Hematopoietic multipotent progenitor cell (in vitro differentiated cells): ENCODE measurements at places on chromosomes 5 and 9.
A peak's percentile ranks its signal among the peaks of the same experiment; 100 is the strongest.

GRCh38 chr9:37148181-37148580, 27.8 kb downstream of the ZCCHC7 start:
- DNase-seq = peak; percentile 29

- DNase-seq = no peak
Observed at GRCh38 chr5:65034813-65035209, 266.1 kb downstream of the CWC27 start.

DNA sequence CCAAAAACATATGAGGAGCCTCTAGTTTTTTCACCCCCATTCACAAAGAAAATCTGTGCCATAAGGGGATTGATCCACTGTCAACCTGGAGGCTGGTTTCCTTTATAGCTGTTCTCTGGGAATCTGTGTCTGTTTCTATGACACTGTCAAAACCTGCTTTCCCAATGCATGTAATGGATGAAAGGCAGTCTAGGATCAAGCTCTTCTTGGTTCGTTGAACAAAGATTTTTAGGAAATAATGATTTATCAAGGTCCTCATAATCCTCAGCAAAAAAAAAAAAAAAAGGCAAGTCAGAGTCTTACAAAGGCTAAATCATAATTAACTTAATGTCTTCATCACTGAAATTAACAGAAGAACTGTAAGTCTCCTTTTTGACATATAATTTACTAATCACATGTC, 16.0 kb downstream of the EPB41L4A start:
- no peak for DNase-seq

DNA sequence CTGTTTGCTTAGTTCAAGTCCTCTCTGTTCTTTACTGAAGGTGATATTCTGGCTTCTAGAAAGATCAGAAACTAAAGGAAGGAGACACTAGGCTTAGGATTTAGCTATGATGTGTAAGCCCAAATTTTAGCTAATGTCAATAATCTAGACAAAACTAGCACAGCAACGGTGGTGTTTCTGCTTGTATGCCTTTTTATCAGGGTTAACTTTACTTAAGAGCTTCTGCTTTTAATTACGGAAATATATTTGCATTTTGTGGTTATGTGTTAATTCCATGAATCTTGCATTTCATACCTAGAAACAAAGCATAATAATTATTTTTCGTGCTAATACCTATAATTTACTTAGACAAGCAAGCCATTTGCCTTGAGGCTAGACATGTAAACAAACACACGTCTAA, 96.1 kb downstream of the PAX5 start:
- no peak for DNase-seq

DNA sequence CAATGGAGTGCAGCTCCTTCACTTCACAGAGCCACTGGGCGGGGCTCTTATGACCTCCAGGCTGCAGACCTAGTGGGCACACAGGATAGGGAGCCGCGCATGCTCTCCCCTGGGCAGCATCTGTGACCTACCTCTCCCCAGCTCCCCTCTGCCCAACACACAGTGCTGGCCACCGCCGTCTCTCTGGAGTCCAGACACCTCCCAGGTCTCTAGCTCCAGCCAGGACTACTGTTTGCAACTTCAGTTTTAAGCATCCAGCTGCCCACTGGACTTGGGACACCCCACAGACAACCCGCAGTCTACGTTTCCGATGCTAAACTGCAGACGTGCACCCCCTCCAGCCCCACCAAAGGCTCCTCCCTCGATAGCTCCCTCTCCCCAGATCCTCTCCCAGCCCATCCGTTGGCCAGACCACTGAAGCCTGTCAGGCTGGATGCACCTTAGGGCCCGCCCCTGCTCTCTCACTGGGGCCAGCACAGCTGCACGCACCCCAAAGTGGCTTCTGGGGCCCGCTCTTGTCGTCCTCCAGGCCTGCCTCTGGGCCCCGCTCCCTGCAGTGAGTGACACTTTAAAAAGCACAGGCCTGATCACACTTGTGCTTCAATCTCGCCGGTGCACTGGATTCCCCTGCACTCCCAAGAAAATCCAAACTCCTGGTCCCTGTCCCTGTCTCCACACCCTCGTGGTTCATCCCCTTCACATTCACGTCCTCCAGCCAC, 11.3 kb downstream of the FLT4 start:
- DNase-seq = no peak

GRCh38 chr5:157747766-157748700, 4.5 kb downstream of the LSM11 start:
- DNase-seq = no peak

DNA sequence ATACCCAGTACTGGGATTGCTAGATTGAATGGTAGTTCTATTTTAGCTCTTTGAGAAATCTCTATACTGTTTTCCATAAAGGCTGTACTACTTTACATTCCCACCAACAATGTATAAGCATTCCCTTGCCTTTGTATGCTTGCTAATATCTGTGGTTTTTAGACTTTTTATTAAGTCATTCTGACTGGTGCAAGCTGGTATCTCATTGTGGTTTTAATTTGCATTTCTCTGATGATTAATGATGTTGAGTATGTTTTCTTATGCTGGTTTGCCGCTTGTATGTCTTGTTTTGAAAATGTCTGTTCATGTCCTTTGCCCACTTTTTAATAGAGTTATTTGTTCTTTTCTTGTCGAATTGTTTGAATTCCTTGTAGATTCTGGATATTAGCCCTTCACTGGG, 512.7 kb upstream of the PAPPA start:
- DNase-seq = no peak

DNA sequence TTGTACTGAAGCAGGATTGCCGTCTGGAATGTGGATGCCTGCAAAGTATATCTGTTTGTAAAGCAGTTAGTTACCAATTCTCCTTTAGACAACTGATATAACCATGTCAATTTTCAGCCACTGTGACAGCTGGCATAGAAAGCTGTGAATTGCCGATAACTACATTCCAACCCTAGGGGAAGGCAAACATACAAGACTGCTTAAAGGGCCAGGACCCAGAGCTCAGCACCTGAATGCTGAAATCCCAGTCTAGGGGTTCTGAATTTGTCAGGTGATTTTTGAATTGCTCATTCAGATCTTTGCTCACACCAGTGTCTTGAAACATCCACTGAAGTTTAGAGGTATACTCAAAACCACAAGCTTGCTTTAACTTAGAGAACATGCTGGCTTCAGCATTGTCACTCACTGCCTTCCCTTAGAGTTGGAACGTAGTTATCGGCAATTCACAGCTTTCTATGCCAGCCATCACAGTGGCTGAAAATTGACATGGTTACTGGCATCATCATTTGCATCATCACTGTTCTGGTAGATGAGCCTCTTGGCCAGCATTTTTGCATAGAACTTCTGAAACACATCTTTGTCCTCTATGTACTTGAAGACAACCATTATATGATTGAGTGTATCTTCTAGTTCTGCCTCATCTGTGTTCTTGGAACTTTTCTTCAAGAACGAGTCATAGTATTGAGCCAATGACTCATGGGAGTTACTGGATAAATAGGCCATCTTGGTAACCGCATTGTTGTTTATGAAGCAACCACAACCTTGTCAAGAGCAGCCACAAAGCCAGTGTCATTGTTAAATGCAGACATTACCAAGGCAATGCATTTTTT, 82.1 kb downstream of the CCDC192 start:
- no peak for DNase-seq

DNA sequence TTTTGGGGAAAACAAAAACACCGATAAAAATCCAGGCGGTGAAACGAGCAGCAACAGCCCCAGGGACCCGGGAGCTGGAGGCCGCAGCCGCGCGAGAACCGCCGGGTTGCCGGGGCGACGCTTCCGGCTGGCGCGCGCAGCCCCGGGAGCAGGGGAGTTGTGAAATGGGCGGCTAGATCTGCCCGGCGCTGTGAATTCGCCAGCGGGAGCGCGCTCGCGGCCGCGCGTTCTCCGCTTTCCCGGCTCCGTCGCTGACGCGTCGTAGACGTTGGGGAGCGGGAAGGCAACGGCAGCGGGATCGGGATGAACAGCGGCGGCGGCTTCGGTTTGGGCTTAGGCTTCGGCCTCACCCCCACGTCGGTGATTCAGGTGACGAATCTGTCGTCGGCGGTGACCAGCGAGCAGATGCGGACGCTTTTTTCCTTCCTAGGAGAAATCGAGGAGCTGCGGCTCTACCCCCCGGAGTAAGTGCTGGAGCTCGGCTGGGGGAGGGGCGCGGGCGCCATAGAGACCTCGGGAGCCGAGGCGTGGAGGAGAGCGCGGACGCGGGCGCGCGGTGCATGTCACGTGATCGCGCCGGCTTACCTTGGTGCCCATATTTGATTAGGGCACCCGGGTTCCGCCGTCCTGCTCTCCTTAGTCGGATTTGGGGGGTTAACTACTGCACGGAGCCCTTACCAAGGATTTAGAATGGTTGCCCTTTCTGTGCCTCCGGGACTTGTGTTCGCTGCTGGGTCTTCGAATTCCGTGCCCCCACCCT, at the start of gene SREK1:
TSS of gene SREK1 (plus strand) at position 227 of the 760 bp plus-strand sequence. CDS start at position 304, 77 bp downstream.
- DNase-seq = peak; percentile 93

GRCh38 chr5:128494516-128494915, 43.5 kb downstream of the FBN2 start:
- DNase-seq = no peak

DNA sequence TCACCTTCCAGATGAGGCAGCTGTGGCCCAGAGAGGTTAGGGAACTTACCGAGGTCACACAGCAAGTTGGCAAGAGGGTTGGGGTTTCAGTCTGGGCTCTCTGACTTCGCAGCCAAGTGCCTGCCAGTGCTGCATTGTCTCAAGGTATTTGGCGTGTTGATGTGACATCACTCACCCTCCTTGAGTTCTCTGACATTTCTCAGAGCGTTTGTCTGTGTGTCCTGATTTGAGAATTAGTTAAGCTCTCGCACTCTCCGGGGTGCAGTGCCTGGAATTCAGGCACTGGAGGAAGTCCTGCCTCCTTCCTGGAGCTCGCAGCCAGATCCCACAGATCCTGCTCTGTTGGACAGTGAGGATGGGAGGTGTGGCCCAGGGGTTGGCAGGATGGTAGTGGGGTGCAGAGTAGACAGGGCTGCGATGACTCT, 25.7 kb downstream of the WWC1 start:
- no peak for DNase-seq

DNA sequence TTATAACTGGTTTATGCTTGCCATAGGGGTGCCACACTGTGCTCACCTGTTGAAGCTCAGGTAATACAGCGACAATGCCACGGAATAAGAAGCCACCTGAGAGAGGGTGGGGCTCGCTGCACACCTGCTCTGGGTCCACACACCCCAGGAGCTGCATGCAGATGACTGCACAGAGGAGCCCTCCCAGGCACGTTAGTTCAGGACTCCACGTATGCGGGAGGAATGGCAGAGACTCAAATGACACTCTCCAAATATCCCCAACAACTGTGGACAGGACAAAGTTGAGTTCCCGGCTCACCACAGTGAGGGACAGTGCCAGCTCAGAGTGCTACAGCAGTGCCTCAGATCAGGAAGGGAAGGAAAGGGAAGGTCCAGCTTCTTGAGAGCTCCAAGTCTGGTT, 5.8 kb upstream of the FCN1 start:
- no peak for DNase-seq
